Stimulated activated CD8-positive, alpha-beta memory T cell treated with anti-CD3 and anti-CD28 coated beads, Interleukin-2, amount 100 ng/mL, for 1 hour (primary cell): ENCODE measurements at places on chromosomes 11 and 22.

- no peak for DNase-seq
Measured at GRCh38 chr22:28939394-28939793, 56.0 kb downstream of the ZNRF3 start.

DNA sequence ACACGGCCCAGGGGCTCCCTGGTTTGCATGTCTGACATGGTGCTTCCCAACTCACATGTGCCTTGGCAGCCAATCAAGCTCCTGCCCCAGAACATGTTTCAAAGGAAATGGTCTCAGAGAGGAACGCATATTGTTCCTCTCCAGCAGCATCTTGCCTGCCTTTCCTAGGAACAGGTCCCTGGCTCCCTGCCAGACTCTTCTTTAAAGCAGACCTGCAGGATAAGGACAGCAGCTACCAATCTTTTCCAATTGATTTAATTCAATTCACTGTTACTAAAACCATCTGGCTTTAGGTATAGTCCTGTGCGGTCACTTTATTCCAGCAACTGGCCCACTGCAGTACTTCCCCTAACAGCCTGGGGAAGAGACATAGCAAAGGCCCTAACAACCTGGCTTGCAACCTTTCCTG is 79.9 kb downstream of the AMBRA1 start:
- no peak for DNase-seq

DNA sequence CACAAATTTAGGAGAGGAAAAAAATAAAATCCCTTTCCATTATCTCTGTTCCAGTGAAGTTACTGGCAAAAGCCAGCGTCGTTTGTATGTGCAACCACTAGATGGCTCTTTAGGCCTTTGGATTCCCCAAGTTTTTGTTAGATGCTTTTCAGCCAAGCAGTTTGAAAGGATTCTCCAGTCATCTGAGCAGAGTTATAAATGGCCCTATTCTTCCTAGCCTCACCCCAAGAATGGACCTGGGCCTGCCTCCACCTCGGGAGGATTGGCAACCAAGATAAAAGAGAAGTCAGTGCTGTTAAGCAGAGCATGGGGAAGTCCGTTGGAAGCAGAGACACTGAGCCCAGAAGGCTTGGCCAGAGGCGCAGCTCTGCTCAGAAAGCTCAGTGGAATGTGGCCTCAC is 15.4 kb downstream of the FAM181B start:
- DNase-seq: no peak

DNA sequence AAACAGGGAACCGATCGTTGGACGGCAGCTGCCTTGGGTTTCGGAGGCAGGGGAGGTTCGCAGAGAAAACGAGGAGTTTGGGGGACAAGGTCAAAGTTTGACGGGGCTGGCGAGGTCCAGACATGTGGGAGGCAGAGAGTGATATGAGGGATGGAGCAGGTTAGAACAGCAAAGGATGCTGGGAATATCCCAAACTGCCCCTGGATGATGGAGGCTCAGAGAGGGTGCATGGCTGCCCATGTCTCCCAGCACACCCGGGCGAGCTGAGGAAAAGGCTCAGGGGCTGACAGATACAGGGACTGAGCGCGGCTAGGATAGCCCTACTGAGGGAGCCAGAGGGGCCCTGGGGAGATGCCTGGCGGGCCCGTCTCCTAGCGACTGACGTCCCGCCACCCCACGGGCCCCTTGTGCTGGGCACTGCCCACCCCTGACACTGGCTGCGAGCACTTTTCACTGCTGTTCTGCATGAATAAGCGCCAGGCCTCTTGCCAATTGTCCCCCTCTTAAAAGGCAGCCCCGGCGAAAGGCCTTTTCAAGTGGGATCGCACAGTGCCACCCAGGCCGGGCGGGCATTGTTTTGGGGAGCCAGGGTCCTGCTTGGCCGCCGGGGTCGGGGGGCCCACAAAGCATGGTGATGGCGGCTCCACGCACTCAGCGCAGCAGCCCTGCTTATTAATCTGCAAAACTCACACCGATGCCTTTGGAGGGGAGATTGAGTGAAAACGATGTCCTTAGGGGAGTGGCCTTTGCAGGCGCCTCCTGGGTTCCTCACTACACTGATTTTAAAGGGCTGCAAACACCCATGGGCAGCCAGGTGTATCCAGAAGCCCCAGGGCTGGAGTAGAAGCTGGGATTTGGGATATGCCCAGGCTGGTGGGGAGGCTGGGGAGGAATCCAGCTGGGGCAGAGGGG is 90.0 kb upstream of the LINC01488 start:
- no peak for DNase-seq

DNA sequence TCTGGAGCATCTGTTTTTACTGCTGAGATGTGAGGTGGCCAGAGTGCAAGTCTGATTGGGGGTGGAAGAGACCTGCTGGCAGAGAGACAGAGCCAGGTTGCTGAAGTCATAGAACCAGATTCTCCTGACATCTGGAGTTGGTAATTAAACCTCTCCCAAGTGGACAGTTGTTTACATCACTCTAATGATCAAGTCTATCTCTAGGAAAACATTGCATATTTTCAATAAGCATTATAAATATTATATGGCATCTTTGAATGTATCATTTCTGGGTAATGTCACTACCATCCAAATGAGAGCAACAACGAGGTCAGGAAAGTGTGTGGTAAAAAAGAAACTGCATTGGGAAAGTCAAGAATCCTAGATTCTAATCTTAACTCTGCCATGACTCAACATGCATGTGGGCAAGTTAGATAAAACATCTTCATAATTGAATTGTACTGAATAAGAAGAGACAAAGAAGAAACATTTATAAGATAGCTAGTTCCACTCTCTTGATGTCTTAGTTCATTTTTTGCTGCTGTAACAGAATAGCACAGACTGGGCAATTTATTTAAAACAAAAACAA is 351.2 kb upstream of the API5 start:
- DNase-seq: no peak

- DNase-seq: no peak
Measured at GRCh38 chr11:396511-396947, 2.5 kb downstream of the PKP3 start.

- no peak for DNase-seq
Measured at GRCh38 chr11:57981536-57981935, 42.1 kb upstream of the OR9Q1 start.

- no peak for DNase-seq
Measured at GRCh38 chr11:111462329-111462728, 49.9 kb downstream of the BTG4 start.

DNA sequence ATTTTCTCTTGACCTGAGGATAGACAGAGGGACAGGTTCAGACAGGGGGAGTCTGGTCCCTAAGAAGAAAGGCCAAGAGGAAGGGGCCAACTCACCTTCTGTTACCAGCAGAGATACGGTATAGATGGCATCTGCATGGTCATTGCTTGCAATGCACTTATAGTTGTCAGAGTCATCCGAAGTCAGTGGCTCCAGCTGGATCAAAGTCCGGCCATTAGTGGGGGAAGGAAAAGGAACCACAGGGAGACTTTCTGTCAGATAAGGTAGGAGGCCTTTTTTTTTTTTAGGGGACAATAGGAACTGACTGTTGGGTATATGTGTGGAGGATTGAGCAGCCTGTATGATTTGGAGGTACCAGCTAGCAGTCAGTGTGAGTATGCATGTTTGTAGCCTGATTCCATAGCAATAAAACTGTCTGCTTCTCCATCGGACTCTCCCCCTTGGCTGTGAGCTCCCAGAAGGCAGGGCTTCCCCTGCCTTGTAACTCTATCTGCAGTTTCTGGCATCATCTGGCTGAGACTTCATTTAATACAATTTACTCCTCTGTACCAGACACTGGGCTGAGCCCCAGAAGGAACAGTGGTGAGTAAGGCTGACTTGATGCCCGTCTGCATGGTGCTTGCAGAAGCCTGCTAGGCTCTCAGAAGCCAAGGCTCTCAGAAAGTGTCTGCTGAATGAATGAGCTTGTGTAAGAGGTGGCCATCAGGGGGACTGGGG is 5.7 kb downstream of the IGSF22 start:
- DNase-seq: no peak

GRCh38 chr11:10844796-10845195 is 13.1 kb downstream of the ZBED5 start:
- no peak for DNase-seq

DNA sequence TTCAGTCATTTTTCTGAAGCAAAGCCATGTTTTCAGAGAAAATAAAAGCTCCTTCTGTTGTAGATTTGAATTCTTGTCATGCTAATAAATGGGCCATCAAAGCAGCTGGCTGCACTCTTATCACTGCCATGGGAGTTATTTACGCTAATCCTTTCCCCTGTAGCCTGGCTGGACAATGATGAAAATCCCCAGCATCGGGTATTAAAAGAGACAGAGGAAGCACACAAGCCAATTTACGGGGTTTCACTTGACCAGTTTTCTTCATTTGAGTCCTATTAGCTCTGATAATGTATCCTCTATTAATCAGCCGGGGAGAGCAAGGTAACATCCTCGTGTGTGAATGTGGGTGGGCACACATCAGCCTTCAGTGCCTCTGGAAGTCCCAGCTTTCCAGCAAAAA is 470.2 kb upstream of the API5 start:
- DNase-seq: no peak

DNA sequence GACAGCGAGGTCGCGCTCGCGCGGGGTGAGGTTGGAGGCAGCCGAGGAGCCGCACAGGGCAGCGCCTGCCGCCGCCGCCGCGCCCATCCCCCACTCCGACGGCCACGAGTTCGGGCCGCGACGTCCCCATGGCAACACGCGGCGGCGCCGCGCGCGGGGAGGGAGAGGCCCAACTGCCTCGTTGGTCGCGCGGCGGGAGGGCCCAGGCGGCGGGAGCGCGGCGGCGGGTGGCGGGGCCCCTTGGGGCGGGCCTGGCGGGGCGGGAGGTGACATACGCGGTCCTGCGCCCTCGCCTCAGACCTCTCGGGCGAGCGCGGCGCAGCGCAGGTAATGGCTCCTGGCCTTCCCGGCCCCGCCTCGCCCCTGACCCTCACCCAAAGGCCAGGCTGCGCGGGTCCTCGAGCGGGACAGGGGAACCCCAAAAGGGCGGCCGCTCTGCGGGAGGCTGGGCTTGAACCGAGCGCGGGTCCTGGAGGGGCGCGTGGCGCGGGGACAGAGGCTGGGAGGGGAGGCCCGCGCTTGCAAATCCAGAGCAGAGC is at the start of gene DEUP1:
Gene DEUP1, plus strand, starts transcription at position 297 of the 539 bp plus-strand sequence. CDS start 1,518 bp downstream, outside the sequence.
- no peak for DNase-seq
